Activated T-cell treated with anti-CD3 and anti-CD28 coated beads for 1 hour (primary cell): ENCODE measurements at places on chromosomes 6 and 20.

DNA sequence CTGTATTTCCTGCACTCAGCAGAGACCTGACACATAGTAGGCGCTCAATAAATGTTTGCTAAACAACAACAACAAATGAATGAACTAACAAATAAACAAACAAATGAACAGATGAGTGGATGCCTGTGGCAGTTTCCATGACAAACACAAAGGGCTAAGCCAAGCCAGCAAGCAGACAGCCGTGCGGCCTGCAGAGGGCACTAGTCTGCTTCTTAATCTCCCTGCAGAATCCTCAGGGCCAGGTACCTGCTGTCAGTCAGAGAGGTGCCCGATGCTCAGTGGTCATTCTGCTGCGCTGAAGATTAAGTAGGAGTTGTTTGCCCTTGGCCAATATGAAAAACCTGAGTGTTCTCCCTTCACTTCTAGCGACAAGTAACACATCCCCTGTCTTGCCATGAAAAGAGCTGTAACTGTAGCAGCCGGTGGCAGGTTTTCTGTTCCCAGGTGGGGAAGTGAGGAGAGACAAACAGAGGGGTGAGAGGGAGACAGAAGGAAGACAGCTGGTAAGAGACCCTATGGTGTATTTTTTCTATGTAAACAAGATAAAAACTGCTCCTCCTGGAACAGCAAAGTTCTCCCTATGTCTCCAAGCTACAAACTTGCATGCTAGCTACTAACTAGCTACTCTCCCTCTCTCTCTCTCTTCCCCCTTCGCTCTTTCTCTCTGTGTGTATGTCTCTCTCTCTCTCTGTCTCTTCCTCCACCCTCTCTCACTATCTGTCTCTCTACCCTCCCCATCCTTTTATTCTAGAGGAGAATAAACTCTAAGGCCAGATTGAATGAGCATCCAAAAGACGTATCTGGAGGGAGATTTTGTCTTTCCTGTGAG is at the start of gene MC3R:
Gene MC3R (plus strand): TSS at position 779 of the 829 bp plus-strand sequence. CDS start 112 bp downstream, outside the sequence.
- DNase-seq: peak; percentile 6

DNA sequence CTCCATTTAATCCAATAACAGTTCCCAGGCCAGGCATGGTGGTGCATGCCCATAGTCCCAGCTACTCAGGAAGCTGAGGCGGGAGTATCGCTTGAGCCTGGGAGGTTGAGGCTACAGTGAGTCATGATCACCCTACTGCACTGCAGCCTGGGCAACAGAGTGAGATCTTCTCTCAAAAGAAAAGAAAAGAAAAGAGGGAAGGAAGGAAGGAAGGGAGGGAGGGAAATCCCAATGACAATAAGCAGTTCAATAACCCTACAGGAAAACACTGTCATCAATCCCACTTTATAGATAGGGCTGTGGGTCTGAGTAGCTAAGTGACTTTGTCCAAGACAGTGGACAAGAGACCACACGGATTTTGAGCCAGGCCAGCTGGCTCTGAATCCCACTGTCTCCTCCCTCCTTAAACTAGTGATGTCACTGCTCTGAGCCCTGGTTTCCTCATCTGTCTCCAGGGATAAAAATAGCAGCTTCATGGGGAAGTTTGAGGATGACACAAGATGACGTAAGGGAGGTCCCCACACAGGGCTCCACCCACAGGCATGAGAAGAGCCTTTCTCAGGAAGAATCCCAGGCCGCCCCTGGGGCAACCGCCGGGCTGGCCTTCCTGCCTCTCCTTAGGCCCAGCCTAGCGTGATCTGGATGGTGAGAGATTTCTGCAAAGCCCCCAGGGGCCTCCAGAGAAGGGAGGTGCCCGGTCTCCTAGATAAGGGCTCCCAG is 7.2 kb upstream of the TRIB3 start:
- no peak for DNase-seq

- no peak for DNase-seq
Measured at GRCh38 chr6:110950440-110950839, 8.1 kb upstream of the GTF3C6 start.

DNA sequence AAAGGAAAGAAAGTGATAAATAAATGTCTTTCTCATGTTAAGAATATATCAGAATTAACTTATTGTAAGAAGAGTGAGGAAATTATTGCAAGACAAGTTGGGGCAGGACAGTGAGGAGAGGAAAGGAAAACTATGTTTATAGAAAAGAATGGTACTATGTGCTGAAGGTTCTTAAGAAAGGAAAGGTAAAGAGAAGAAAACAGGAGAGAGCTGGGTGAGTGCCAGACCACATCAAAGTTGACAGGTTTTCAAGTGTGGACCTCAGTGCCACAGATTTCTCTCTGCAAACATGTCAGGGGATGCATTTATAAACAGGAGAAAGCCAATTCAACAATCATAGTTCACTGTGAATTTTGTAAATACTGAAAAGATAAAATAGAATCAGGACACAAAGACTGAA is 439.2 kb downstream of the PKHD1 start:
- DNase-seq: no peak

- DNase-seq: no peak
Measured at GRCh38 chr6:144559865-144560593, 274.9 kb downstream of the UTRN start.

- DNase-seq: no peak
Measured at GRCh38 chr20:62628691-62629090, 13.6 kb upstream of the SLCO4A1 start.

DNA sequence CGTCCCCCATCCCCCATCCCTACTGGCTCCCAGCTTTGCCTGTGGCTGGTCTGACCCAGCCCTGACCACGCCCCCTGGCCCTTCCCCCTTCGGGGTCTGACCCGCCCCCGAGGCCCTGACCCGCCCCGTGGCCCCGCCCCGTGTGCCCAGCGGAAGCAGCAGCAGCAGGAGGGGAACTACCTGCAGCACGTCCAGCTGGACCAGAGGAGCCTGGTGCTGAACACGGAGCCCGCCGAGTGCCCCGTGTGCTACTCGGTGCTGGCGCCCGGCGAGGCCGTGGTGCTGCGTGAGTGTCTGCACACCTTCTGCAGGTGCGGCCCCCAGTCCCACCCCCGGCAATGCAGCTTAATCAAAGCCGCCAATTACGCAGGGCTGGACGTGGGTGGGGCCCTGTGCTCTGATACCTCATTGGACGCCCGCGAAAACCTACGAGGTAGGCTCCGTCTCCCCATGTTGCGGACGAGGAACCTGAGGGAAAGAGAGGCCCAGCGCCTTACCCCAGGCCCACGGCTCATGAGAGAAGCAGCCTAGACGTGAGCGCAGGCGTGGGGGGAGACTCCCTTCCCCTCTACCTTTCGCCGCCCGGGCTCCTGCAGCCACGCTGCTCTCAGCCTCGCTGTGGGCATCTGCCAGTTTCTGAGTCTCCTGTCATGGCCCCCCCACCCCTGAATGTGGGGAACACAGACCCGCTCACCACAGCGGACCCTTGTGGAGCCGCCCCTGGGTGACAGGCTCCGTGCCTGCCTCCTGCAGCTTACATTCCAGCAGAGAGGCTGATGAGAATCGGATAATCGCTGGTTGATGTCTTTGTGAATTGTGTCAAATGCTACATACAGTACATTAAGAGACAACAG is 12.8 kb downstream of the RBCK1 start:
- no peak for DNase-seq

DNA sequence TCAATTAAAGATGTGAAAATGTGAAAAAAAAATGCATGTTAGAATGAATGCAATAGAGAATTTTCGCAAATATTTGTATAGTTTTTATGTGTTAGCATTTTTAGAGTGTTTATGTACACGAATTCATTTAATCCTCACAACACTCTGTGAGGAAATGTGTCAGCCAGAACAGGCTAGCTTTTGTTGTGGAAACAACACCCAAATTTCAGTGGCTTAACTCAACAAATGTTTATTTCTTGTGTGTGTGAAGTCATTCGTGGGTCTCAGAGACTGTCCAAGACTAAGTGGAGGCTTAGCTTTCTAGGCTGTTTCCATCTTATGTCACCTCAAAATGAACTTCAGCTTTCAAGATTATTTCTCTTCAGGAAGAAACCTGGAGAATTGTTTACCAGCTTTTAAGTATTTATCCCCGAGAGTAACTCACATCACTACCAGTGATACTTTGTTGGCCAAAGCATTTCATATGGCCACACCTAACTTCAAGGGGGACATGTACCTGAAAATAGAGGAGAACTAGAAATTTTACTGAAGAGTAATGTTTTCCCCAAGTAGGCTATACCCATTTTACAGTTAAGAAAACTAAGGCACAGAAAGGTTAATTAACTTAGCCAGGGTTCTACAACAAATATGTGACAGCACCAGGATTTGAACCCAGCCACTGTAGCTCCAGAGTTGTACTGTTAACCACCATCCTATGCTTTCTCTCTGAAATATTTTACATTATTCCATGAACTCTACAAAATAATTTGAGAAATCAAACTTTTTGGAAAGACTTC is 306.1 kb downstream of the QKI start:
- DNase-seq: no peak

DNA sequence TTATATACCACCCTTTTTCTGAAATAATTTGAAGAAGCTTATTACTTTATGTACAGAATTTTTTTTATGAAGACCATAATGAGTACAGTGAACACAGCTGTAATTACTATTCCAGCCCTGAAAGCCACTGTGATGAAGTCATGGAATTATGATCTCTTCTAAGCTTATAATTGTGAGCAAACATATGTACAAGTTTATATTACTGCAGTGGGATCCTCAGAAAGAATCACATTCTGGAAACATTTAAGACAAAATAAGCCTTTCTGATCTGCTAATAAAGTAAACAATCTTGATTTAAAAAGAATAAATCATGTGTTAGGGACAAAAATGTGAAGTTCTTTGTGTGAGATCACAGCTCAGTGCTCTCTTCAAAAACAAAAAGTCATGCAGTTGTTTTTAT is 560.4 kb downstream of the CD109 start:
- DNase-seq: no peak

GRCh38 chr6:18045507-18045906 is 58.1 kb upstream of the KIF13A start:
- no peak for DNase-seq

GRCh38 chr6:21596145-21596948 is 2.8 kb downstream of the SOX4 start:
- DNase-seq: no peak

GRCh38 chr6:170553534-170554012 is 466 bp upstream of the PSMB1 start:
- peak; percentile 11 for DNase-seq

GRCh38 chr20:47612670-47613069 is 111.0 kb downstream of the NCOA3 start:
- DNase-seq: no peak

- no peak for DNase-seq
Measured at GRCh38 chr6:90547991-90548390, 38.9 kb downstream of the MAP3K7 start.

GRCh38 chr6:157804448-157805327 is 18.4 kb upstream of the SNX9 start:
- DNase-seq: no peak

DNA sequence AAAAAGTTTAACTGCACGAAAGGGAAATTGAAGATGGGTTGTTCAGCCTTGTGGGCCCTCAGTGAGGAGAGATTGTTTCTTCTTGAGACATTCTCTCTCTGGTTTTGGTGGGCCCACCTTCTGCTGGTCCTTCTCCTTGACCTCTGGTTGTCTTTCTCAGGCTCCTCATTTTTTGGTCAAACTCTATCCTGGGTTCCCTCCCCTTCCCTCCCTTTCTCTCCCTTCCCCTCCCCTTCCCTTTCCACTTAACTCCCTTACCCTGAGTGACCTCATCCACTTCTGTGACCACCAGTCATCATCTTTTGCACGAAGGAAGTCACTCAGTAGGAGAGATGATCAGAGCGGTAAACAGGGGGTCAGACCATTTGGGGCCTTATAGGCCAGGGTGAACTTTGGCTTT is 71.5 kb upstream of the RALY start:
- no peak for DNase-seq

GRCh38 chr6:11460001-11460668 is 77.4 kb upstream of the TMEM170B start:
- no peak for DNase-seq

- DNase-seq: no peak
Measured at GRCh38 chr20:8360035-8360434, 228.0 kb downstream of the PLCB1 start.

DNA sequence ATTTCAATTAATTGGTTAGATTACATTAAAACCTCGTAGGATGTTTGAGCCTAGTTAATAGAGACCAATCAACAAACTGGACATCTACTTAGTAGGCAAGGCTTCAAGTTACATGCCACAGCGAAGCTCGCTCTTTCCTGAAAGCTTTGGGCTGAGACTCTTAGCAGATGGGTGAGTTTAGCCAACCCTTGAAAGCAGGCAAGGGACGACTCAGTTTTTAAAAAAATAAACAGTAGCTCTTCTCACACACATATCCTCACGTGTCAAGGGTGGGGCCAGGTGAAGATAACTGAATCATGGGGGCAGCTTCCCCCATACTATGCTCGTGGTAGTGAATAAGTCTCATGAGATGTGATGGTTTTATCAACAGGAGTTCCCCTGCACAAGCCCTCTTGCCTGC is 775 bp downstream of the MTFR2 start:
- no peak for DNase-seq

DNA sequence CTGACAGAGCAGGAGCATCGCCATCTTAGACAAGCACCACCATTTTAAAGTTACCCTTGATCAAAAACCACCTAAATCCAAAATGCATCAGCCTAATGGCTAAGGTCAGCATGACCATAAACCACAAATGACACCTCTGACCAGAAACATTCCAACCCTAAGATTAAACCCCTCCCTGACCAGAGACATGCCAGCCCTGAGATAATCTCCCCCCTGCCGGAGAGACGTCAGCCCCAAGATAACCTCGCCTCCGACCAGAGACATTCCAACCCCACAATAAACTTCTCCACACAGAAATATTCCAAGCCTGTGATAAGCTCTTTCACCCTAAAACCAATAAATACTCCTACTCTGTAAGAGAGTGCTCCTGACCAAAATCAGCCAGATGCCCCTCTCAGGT is 53.5 kb downstream of the PXDC1 start:
- no peak for DNase-seq

DNA sequence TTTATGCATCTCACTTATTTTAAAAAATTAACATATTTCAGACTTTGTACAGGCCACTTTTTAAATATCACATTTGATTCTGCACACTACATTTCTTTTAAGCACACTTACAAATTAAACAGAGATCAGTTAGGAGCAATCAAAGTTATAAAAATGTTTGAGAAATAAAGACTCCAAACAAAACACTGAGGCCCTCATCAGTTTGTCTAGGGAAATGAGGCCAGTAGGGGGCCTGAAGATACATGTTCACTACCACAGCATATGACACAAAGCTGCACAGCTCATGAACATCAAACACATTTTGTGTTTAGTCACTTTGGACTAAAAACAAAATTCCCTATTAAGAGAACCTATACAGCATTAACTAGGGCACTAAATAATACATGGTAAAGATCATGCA is 180.5 kb downstream of the PDE7B start:
- DNase-seq: no peak

GRCh38 chr6:2885967-2886735 is 17.0 kb downstream of the SERPINB9 start:
- no peak for DNase-seq

DNA sequence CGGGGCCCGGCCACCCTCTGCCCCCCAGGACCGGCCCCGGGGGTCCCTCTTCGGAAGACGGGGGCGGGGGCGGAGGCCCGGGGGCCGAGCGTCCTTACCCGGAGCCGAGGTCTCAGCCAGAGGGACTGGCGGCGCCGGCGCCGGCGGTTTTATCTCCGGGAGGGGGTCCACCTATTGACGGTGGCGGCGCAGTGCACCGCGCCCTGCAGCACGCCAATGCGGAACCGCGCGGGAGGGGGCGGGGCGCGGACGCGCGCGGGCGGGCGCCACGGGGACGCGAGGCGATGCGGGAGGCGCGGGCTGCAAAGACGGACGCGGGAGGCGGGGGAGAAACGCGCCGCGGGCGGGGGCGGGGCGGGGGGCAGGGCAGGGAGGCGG is at the start of gene EEF1A2:
Gene EEF1A2 (minus strand): TSS at position 124 of the 378 bp plus-strand sequence. CDS start 1,320 bp downstream, outside the sequence.
- peak; percentile 49 for DNase-seq
